Fibroblast of skin of left biceps (primary cell): ENCODE measurements at places on chromosomes 13 and 19.

DNA sequence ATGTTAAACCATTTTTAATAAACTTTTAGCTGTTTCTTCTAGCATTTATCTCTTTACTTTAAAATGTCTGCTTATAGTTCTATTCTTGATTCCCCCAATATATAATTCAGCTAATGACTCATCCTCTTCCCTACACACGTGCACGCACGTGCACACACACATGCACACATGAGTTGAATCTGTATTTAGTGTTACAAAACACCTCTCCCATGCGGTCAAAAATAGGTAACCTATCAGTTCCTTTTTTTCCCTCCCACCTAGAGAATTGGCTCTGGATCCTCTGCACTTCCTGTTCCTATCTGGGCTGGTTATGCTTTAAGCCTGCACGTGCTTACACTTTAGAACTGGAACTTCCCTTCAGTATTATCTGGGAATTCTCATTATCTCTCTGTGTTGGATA lies 144.1 kb downstream of the PAN3 start:
- DNase-seq = no peak

- DNase-seq = no peak
Observed at GRCh38 chr13:32311188-32311897, 3.8 kb downstream of the ZAR1L start.

DNA sequence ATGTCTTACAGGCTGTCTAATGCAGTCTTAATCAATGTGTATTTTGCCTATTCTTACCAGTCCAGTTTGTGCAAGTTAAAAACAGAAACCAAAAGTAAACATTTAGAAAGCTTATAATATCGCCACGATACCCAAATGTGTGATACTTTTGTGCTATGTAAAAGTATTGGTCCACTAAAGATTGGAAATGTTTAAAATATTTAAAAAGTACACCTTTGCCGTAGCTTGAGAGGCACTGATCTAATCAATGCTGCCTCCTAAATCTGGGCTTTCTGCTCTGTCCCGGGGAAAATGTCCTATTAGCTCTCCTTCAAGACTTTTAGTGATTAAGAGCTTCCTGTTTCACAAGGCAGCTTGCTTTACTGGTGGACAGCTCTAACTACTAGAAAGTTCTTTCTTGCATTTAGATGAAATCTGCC lies 64.7 kb downstream of the DNAJC15 start:
- no peak for DNase-seq

DNA sequence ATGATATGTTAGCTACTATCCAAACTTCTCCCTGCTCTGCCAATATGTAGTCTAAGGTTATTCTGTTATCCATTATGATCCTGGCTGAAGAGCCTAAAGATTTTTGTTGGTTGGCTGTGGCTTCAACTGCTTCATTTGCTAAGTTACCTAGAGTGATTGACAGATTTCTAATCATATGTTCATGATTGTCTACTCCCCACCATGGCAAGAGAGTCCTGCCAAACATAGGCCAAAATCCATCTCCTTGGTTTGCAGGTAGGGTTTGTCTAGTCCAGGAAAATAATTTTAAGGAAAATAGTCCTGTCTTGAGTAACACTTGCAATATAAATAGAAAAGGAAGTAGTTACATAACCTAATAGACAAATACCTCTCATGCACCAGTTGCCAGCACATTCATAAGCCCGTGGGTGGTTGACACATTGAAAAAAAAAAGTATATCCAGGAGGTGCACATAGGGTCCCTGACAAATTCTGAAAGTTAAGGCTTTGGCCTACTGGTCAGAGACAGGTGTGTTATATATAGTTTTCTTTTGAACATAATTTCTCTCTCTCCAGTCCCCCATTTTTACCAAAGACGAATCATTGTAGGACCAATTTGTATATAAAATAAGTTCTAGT lies 5.4 kb upstream of the CBY2 start:
- DNase-seq = no peak

GRCh38 chr13:111397202-111397880 lies 76.9 kb downstream of the TEX29 start:
- DNase-seq = no peak

DNA sequence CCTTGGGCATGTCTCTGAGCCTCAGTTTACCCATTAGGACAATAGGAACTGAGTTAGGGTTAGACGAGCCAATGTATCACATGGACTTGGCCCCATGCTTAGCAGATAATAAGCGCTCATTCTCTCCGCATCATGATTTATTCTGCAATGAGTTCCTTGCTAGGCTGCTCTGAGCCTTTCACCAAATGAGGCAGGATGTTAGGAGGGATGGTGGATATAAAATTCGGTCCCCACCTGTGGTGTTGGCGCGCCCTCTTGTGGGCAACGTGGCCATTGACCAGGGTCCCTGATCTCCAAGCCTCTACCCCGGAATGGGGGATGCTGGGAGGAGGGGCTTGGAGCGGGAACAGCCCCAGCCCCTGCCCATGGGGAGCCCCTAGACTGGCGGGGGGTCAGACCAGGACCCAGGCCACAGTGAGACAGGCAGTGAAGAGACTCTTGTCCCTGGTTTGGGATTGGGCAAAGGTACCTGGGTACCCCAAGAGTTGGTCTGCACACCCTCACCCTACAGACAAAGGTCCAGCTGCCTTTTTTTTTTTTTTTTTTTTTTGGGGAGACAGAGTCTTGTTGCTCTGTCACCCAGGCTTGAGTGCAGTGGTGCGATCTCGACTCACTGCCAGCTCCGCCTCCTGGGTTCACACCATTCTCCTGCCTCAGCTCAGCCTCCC lies 43.9 kb downstream of the CERS4 start:
- no peak for DNase-seq

DNA sequence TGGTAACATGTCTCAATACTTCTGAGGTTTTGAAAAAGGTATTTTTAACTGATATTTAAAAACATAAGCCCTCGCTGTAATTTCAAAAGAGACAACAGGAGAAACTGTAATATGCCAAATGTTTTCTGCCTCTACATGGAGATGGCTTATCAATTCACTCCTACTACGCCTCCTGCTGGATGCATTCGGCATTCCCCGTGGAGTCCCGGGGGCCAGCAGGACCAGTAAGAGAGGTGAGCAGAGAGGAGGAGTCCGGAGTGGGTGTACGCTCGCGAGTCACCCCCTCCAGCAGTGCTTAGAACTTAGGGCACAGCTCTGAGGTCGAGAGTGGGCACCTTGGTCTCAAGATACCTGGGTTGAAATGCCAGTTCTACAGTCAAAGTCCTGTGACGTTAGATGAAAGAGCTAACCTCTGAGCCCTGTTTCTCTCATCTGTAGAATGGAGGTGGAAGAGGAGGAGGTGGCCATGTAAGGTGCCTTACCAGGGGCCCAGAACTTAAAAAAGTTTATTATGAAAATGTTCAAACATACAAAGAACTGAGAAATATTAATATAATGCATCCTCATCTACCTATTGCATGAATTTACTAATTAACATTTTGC lies 110.2 kb downstream of the STK24 start:
- DNase-seq = no peak

DNA sequence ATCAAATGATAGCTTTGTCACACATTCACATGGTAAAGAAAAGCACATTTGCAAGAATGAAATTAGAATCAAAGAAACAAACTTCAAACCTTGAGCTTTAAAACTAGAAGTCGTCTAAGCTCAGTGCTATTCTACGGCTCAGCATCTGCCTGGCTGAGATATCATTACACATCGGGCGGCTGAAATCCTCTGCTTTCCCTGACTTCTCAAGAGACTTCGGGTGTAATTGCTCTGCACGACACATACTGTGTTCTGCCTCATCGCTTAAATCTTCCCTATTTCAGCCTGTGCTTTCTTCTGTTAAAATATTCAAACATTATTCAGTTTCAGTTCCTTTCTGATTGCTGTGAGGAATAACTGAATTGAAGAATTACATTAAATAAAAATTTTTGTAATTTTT lies 265.3 kb downstream of the NALCN start:
- DNase-seq = no peak

DNA sequence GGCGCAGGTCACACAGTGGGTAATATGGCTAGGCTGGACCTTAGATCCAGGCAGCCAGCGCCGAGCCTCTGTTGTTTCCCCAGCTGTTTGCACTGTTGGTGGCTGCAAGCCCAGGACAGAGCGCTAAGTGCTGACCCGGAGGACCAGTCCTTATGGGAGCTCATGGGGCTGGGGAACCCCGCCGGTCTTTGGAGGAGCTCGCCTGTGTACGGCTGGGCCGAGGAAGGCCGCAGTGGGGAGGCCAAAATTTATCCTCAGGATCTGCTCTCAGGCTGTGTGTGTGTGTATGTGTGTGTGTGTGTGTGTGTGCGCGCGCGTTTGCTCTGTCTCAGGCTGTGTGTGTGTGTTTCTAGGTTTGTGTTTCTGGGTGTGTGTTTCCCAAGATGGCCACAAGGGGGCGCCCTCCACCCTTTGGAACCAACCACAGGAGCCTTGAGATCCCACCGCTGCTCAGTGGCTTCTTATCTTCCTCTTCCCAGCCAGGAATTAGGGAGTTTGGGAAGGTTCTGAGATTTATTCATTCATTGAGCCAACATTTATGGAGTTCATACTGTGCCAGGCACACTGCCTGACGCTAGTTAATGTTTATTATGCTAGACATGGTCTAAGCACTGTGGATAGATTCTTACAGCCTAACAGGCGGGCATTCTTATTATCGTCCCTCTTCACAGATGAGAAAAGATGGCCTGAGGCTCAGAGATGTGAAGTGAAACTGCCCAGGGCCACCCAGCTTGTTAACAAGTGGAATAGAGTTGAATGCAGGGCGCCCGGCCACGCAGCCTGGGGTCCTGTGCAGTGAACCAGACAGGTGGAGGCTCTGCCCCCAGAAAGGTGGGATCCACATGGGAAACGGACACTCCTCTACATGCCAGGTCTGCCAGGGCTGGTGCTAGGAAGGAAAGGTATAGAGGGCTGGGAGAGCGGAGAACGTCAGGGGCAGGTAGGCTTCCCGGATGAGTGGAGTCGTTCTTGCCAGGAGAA lies 13.0 kb downstream of the PGLYRP1 start:
- peak; percentile 40 for DNase-seq

- no peak for DNase-seq
Observed at GRCh38 chr19:49212016-49212701, 54.6 kb downstream of the TRPM4 start.

GRCh38 chr19:33125929-33126388 lies 6.0 kb upstream of the WDR88 start:
- no peak for DNase-seq

DNA sequence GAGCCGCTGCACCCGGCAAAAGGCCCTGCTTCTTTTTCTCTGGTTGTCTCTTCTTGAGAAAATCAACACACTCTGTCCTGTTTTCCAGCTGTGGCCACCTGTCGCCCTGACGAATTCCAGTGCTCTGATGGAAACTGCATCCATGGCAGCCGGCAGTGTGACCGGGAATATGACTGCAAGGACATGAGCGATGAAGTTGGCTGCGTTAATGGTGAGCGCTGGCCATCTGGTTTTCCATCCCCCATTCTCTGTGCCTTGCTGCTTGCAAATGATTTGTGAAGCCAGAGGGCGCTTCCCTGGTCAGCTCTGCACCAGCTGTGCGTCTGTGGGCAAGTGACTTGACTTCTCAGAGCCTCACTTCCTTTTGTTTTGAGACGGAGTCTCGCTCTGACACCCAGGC lies 17.2 kb downstream of the LDLR start:
- DNase-seq = no peak

- DNase-seq = no peak
Observed at GRCh38 chr13:25702386-25702785, 330.6 kb downstream of the ATP8A2 start.

DNA sequence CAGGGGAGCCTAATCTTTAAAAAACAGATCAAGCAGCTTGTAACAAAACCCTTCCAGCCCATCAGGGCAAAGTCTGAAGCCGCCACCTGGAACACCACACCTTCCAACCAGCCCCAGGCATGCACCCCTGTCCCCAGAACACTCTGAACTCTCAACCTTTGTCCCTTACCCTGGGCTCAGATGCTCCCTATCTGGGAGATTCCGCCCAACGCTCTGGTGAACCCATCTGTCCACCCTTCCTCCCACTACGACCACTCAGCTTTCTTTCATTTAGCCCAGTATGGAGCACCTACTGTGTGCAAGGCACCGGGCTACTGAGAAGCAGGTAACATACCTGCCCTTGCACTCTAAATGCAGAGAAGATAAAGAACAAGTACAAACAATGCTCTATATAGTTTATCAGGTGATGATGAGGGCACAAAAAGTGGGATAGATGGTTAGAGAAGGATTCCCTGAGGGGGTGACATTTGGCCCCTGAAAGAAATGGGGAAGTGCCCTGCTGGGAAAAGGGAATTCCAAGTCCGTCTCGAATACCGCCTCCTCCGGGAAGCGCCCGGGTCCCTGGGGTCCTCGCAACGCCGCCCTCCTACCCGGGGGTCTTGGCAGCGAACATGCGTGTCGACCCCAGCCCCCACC lies 629 bp downstream of the PEPD start:
- no peak for DNase-seq
